Substantia nigra (tissue), 51 donors: ENCODE measurements at places on chromosomes 16 and 17.

- DNase-seq: no peak
These were observed 151.4 kb downstream of the TMEM132E start for GRCh38 chr17:34730816-34731215.

GRCh38 chr17:49992191-49992932 lies 2.7 kb downstream of the DLX3 start:
- no peak for DNase-seq

- DNase-seq: no peak
These were observed 126.6 kb downstream of the AXIN2 start for GRCh38 chr17:65434878-65435277.

- DNase-seq: no peak
These were observed 29.0 kb upstream of the CHMP6 start for GRCh38 chr17:80962356-80963329.

GRCh38 chr17:17462048-17462824 lies 14.6 kb upstream of the MED9 start:
- no peak for DNase-seq

DNA sequence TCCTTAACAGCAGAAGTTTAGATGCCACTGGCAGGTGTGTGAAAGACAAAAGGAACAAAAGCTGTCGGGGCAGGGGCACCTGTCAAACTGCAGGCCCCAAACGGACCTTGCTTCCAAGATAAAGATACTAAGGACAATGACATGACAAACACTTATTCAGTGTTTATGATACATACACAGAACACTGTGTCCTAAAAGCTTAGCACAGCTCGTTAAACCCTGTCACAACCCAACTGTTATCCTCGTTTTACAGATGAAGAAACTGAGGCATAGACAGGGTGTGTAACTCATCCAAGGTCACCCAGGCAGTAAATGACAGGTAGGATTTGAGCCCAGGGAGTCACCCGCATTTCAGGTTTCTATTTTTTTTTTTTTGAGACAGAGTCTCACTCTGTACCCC lies 9.6 kb downstream of the SDK2 start:
- no peak for DNase-seq

DNA sequence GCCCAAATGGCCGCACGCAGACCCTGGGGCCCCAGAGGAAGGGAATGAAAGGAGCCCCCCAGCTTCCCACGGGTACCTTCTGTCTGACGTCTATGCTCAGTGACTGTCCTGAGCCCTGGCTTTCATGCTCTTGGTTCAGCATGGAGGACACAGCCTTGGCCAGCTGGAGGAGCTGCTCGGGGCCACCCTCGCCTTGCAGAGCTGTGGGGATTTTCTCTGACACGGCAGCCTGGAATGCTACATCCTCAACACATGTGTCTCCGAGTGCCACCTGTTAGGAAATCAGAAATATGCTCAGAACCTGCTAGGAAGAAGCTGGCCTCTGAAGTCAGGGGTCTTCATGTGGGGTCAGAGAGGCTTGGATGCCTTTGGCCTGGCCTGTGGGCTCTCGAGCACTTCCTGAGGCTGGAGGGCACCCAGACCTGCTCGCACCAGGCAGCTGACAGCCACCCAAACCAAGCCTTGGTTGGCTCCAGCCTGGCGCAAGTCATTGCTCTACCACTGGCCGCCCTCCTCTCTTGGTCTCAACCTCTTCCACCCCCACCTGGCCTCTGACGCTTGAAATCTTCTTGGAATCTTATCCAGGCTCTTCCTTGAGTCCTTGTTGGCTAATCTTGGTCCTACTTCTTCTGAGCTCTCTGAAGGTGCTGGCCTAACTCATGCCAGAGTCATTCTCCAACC lies 63.7 kb upstream of the BCO1 start:
- DNase-seq: no peak

DNA sequence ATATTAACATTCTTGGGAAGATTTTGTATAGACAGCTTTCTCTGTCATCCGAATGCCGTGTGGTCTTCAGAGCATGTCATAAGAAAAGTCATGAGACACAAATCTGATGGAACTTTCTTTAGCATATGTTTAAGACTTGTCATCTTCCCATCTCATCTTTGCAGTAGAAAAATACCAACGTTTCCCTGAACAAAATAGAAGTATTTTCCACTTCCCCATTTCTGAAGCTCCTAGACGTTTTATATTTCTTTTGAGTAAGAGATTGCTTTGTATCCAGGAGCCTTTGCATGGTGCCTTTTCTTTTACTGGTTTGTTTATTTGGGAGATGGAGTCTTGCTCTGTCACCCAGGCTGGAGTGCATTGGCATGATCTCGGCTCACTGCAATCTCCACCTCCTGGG lies 235.1 kb downstream of the PRKCA start:
- DNase-seq: no peak

DNA sequence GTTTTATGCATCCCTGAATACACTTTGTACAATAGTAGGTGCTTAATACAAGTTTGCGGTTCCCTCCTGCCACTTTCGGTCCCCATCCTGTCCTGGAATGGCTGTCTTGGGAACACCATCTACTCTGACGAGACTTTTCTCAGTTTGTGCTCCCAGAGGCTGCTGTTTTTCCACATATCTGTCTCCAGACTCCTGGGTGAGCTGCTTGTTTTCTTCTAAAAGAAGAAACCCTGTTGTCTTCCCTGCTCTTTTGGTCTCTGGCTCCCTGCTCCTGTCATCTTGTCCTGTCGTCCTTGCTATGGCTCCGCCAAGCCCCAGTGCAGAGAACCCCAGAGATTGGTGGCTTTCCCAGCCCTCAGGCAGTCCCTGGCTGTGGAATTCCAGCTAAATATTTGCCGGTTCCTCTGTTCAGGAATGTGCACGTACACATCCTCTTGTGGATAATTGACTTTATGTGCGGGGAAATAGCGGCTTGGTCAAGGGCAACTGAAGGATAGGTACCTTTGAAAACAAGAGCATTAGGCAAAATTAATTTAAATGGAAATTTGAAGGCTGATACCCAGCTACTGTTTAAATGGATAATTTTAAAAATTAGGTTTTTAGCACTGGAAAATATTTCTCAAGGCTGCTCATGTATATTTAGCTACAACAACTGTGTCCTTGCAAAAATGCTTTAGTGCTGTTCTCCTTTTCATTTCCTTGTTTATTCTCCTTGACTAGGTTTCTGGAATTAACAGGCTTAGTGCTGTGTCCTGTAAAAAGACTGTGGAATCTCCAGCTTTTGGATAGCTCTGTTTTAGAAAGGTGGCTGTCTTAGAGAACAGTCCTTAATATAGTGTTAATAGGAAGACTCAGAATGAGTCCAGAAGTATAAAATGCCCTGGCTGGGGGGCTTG lies 50.2 kb upstream of the SLC12A3 start:
- no peak for DNase-seq

DNA sequence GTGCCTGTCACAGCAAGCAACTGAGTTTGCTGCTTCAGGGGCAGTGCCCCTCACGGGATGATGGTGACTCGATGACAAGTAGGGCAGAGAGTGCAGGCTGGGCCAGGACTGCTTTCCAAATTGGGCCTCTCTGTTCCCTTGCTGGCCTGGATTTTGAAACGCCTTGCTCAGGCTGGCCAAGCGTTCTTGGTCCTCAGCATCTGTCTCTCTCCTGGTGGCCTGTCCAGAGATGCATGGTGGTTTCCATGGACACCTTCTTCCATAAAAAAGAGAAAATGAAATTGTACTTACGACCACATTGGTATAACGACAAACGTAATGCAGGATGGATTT lies 19.4 kb upstream of the PRM1 start:
- no peak for DNase-seq

DNA sequence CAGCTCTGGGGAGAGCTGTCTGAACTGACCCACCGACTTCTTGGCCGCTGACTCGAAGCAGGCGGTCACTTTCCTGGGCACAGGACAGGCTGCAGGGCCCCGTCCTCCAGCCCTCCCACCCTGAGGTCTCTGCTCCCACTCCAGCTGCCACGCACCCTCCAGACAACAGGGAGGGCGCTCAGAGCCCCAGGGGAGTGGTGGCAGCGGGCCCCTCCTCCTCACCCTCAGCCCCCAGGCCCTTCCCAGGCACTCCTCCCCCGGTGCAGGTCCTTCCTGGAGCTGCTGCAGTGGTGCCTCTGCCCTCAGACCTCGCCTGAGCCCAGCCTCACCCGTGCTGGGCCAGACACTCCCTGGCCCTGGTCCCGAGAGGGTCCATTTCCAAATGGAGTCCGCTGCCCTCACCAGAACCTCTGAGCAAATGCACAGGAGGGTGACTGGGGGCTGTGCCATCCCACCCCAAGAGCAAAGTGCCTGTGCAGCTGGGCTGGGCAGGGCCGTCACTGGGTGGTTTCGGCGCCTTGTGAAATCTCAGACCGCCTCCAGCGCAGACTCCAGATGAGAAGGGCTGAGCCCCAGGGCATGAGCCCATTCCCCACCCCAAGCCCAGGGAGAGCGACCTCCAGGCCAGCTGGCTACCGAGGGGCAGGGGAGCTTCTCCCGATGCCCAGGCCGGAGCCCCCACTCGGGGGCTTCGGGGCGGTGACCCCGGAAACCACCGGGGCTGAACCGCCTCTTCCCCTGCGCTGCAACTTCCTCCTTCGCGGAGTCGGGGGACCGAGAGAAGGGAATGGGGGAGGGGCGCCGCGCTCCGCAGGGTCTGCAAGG lies 717 bp downstream of the CYBA start:
- DNase-seq: no peak

DNA sequence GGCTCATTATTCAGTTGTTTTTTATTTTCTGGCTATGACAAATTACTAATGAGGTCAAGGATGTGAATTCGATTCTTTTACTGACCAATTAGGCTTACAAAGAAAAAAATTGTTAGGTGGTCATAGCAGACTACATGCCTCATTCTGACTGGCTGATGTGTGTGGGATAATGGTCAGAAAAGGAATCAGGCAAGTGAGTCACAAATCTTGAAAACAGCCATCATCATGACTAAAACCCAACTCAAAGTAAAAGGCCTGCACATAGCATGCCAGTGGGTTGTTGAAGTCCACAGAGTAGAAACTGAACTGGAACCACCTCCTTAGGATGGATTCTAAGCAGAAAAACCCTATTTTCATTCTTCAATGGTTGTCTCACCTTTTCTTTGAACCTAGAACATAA lies 8.6 kb downstream of the RPGRIP1L start:
- no peak for DNase-seq

- DNase-seq: no peak
These were observed 29.9 kb upstream of the WFIKKN2 start for GRCh38 chr17:50805486-50805885.
